ENCODE measurements at places on chromosomes 3 and 15.

GRCh38 chr3:100982710-100983109 lies 10.5 kb downstream of the ABI3BP start:
- no peak for DNase-seq

GRCh38 chr3:155233213-155233612 lies 60.3 kb downstream of the STRIT1 start:
- DNase-seq, result no peak

- DNase-seq, result no peak
These were observed 13.0 kb upstream of the POC1A start for GRCh38 chr3:52167240-52167639.

DNA sequence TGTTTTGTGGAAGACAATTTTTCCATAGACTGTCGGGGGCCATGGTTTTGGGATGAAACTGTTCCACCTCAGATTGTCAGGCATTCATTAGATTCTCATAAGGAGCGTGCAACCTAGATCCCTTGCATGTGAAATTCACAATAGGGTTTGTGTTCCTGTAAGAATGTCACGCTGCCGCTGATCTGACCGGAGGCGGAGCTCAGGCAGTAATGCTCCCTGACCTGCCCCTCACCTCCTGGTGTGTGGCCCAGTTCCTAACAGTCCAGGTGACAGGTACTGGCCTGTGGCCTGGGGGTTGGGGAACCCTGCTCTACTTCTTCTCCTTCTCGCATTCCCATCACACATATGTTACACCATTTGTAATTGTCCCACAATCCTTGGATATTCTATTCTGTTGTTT lies 11.0 kb downstream of the CHRNA7 start:
- DNase-seq, result no peak

DNA sequence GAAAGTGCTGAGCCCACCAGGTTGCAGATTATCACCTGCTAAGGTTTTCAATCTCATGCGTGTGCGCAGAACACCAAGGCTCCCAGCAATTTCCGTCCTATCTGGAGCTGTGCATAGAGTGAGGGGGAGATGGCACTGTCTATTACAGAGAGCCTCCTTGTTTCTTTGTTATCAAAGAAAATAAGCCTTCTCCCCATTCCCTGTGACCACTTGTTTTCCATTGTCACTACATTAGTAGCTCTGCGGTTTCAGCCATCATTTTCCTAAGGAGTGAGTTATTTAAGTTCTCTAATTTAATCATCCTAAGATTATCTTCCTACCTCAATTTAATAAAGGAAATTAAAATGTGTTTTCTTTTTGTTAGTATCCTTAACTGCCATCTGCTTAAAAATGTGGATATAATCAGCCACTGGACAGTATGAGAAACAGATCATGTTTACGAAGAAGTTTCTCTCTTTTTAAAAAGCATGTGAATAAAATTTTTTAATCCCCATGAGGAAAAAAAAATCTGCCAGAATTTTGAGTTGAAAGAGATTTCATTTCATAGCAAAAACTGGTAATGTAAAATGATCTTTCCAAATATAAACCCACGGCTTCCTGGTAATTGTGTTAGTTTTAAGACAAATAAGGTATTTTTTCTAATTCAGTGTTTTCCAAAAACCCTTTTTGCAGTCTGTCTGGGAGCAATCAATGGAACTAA lies 172.3 kb upstream of the UBE2E1 start:
- no peak for DNase-seq

DNA sequence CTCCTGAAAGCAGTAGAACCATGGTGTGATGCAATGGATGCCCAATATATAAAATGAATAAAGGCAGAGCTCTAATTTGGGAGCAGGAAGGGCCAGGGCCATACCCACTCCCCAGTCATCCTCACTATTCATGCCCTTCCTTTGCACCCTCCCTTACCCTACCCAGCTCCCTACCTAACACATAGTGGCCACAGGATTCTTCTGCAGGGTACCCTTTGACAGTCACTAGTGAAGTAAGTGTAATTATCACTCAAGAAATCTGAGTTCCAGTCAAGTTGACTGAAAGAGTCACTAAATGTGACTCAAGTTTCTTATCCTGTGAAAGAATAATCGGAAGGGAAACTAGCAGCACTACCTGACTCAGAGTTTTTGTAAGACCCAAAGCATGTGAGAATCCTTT lies 69.2 kb downstream of the RASA2 start:
- DNase-seq, result no peak

GRCh38 chr3:9803494-9803893 lies 6.6 kb upstream of the TTLL3 start:
- DNase-seq, result no peak

GRCh38 chr3:114707252-114707860 lies 413.5 kb downstream of the TIGIT start:
- no peak for DNase-seq

DNA sequence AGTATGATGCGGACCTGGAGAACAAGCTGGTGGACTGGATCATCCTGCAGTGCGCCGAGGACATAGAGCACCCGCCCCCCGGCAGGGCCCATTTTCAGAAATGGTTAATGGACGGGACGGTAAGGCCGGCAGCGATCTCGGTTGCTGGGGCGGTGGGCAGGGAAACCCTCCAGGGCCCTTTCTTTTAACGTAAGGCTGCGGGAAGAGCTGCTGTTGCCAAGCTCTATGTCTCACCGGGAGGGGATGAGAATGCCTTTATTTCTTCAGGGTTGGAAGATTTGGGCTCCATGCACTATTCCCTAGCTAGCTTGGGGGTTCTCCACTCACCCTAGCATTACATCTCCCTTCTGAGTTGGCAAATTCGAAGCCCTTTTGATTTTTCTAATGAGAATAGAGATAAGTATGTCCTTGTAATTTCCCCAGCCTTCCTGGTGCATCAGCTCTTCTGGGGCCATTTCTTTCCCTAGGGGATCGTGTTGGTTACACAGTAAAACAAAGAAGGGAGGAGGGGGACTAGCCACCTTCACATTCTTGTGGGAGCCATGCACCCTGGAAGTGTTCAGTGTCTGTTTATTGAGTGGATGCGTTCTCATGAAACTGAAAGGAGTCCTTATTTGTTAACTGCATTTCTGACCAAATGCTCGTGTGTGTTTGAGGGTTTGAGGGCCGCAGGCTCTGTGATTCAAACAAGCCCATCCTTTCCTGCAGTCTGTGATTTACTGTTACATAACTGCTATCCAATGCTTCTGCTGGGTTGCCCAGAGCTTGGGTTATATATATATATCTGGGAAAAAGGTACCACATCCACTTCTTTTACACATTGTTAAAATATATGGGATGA lies 982 bp downstream of the TAGLN3 start:
- DNase-seq, result no peak

DNA sequence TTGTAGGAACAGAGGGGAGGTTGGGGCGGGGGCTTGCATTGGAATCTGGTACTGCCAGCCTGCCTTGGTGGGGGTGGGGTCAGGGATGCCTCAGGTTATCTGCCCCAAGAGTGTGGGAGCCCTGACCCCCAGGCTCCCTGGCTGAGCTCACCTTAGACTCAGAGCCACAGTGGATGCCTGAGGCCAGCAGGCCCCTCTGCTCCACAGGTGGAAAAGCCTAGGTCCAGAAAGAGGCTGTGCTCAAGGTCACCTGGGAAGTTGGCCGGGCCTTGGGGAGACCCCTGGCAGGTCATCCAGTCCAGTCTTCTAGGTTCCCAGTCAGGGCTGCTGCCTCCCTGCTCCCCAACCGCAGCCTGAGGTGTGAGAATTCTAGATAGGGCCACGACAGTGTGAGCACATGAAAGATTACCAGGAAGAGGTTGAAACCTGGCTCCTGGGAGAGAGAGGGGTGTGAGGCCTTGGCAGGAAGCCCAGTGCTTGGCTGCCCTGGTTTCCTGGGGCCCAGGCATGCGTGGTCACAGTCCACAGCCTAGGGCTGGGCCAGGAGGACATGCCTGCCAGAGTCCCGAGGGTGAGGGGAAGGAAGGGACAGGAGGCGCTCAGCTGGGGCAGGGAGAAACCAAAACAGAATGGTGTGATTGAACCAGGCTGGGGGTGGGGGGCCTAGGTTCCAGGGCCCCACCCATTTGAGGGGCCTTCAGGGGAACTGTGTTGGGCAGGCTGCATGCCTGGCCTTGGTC lies 4.9 kb downstream of the HDAC11 start:
- no peak for DNase-seq

- no peak for DNase-seq
These were observed 51.8 kb downstream of the SLC12A8 start for GRCh38 chr3:125160606-125161371.

DNA sequence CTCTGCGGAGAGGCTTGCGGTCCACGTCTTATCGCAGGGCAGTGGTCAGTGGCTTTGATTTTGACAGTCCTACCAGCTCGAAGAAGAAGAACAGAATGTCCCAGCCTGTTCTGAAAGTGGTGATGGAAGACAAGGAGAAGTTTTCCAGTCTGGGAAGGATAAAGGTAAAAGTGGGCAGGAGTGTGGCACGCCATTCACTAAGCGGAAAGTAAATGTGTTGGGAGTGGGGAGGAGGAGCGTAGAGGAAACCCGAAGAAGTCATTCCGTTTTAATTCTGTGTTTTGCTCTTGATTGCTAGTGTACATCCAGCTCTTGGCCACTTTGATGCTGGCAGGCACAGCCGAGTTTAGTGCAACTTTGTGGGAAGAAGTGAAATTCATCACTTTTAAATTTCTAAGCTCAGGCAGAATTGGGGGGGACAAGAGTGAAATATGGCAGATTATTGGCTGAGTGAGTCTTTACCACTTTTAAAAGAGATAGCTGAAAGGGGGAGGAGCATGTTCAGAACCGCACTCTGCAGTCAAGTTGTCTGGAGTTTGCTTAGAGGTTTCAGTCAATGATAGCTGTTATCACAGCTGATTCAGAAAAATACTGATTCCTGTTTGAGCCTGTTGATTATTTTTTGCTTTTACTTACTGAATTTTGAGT lies 1.8 kb downstream of the ARHGEF26 start:
- no peak for DNase-seq
